Activated CD8-positive, alpha-beta memory T cell treated with anti-CD3 and anti-CD28 coated beads, Interleukin-2, amount 10 ng/mL, durations not matched to agents 7 days and 5 days (primary cell): ENCODE measurements at places on chromosomes 16 and 17.

DNA sequence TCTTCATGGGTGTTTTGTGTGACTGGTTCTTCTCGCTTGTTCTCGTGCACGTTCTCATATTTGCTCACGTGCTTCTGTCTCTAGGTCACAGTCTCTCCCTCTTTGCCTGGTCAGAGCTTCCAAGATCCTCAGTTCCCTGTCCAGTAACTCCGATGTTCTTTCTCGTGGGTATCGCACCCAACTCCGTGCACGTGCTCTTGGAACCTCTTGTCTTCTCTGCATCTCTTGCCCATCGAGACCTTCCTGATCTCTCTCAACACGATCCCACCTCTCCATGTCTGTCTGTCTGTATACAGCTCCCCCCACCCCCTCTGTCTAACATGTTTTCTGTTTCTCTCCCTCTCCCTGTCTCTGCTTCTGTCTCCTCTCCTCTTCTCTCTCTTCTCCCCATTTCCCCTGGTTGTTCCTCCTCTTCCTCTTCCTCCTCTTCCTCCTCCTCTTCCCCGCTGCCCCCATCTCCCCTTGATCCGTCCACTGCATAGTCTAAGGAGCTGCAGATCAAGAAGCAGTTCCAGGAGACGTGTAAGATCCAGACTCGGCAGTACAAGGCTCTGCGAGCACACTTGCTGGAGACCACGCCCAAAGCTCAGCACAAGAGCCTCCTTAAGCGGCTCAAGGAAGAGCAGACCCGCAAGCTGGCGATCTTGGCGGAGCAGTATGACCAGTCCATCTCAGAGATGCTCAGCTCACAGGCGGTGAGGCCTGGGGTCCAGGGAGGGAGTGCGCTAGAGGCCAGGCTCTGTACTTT is 6.1 kb downstream of the HIRIP3 start:
- H3K27me3 ChIP-seq: no peaks in the 10 kb centered on the region
- H3K36me3 ChIP-seq: peaks cover 40% of the 10 kb centered on the region
- H3K4me3 ChIP-seq: no peak overlapping the region
- H3K4me1 ChIP-seq: peaks cover 8% of the 10 kb centered on the region

DNA sequence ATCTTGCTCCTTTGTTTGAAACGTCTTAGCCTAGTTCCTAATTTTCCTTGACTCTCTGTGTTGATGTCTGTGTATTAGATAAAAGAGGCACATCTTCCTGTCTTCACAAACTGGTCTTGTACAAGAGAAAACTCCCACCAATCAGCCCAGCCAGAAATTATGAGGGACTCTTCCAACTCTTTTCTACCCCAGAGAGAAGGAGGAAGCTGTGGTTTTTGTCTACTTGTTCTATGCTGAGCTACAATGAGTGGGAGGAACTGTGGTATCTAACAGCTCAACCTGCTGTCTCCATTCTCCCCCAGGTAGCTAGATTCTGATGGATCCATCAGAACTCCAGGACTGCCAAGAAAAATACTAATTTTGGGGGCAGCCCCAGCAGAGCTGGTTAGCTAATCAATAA is 392.5 kb downstream of the HS3ST3B1 start:
- no peaks in the 10 kb centered on the region for H3K27me3 ChIP-seq
- H3K36me3 ChIP-seq: no peaks in the 10 kb centered on the region
- H3K27ac ChIP-seq: no peak overlapping the region
- no peak for DNase-seq

- H3K27me3 ChIP-seq: peaks cover 21% of the 10 kb centered on the region
- H3K4me3 ChIP-seq: no peak overlapping the region
- DNase-seq: no peak
- H3K36me3 ChIP-seq: no peaks in the 10 kb centered on the region
- no peak overlapping the region for H3K27ac ChIP-seq
- peaks cover 15% of the 10 kb centered on the region for H3K4me1 ChIP-seq
Measured at GRCh38 chr17:56679115-56679776, 85.7 kb downstream of the NOG start.

GRCh38 chr17:81859906-81860755 is at the start of gene P4HB:
P4HB (minus strand) TSS chr17:81860535; CDS start chr17:81860471, 64 bp downstream.
- peak; percentile 57 for DNase-seq
- H3K27me3 ChIP-seq: no peaks in the 10 kb centered on the region
- H3K4me1 ChIP-seq: peaks cover 54% of the 10 kb centered on the region
- H3K36me3 ChIP-seq: peaks cover 41% of the 10 kb centered on the region
- H3K4me3 ChIP-seq: peak within 1 kb of the TSS; percentile 94
- peak within 1 kb of the TSS; percentile 94 for H3K27ac ChIP-seq

DNA sequence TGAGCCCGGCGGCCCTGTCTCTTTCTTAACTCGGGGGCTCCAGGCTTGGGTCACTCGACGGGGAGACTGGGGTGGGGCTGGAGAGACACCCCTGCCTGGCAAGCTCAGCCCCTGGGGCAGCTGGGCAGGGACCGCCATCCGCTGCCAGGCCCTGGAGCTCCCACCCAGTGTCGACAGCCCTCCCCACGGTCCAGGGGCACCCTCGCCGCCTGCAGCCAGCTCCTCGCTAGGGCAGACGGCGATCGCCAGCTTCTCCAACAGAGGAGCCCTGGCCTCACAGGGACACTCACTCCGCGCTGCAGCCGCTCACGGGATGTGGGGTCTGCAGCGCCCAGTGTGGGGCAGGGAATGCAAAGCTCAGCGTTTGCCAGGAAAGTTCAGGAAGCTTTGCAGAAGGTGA is 16.0 kb upstream of the APRT start:
- no peak overlapping the region for H3K4me3 ChIP-seq
- no peak overlapping the region for H3K27ac ChIP-seq
- no peak for DNase-seq
- no peaks in the 10 kb centered on the region for H3K27me3 ChIP-seq
